ENCODE measurements at places on chromosomes 1 and 21. TPM values are rescaled to one million over a fixed set of nuclear protein-coding genes. Genes with fewer than 3 reads are reported as not detected.

CNIH3 gene
- total RNA-seq = 21.0 TPM

LRRC38 gene
- not detected for total RNA-seq

OR2L3 gene
- total RNA-seq = not detected

ADARB1 gene
- 1.3 TPM for total RNA-seq

- peak; percentile 58 for DNase-seq
Observed at GRCh38 chr1:165894591-165894990, 67.2 kb downstream of the UCK2 start.

DNA sequence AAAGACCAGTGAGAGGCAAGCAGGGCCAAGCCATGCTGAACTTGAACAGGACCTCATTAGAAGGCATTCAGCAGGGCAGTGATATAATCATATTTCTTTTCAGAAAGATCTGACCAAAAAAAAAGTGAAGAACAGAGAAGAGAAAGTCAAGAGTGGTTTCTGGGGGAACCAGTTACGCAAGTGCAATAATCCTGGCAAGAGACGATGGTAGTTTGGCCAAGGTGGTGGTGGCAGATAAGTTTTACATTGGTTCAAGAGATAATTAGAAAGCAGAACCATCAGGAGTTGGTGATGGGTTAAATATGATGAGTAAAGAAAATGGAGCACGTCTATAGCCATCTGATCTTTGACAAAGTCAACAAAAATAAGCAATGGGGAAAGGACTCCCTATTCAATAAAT is 54.3 kb downstream of the ZSWIM5 start:
- DNase-seq = no peak

- DNase-seq = no peak
Observed at GRCh38 chr1:183284086-183284485, 98.0 kb downstream of the LAMC2 start.

DNA sequence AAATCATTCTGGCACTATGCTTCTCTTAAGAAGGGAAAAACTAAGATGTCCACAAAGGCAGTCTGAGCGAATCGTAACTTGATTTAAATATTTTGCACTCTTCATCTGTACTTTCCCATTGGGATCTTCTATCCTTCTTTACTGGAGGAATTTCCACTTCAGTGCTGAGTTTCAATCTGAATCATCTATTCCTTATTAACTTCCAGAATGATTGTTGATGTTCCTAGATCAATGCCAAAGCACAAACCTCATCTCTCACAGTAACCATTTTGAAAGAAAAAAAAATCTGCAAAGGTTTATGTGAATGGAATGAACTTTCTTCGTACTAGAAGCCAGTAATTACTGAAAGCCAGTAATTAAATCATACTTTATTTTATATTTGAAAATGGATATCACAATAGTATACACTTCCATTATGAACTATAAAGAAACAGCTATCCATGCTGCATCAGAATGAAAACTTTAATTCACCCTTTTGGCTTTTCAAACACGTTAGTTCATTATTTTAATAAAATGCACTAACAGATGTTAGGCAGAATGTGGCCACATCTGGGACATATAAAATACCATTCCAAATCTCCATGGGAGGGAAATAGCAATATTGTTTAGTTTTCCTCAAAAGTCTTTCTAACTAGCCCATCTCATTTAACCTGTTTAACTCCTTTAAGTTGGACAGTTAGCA is 5.5 kb upstream of the RNF2 start:
- DNase-seq = no peak

DNA sequence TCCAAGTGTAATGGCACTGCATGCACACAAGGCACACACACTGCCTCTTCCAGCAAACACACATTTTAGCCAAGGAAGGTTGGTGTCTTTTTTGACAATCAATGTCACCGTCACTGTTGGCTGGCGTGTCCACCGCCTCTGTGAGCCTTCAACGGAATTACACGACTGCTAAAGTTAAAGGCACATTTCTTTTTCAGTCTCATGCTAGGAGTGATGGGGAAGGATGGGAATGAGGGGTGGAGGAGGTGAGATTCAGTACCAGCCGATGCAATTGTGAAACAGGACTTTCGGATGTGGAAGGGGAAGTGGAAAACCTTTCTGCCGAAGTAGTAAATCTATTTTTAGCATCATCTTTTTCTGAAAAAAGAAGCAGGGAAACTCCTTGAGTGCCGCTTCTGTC is 1.4 kb downstream of the ELAVL4 start:
- DNase-seq = no peak

DNA sequence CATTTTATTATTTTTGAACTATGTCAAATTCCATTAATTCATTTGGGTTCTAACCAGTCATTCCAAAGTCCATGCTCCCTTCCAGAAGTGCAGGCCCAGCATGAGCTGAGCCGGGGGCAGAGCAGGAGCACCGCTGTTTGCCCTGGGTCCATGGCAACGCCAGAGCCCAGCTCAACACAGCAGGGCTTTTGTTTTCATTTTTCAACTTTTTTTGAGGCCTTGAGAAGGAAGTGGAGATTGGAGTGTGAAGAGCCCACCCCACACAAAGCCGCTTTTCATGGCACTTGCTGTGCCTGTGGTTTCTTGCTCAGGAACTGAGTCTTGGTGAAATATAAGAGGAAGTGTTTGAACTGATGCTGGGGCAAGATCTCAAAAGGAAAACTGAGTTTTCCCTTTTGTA is 13.2 kb upstream of the PRMT2 start:
- peak; percentile 61 for DNase-seq

DNA sequence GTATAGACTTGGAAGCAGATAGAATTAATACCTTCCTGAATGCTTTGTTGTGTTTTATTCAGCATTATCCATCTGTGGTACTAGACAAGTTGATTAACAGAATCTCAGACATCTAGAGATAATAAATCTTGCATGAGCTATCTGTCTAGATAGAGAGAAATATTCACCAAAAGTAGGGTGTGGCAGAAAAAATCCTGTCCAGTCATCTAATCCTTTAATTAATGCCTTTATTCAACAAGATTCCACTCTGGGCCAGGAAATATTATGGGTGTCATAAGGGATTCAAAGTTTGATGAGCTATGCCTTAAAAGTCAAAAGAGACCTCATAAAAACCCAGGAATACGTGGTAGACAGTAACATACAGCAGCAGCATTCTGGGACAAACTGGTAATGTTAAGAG is 601.2 kb downstream of the LMO4 start:
- DNase-seq = no peak

GRCh38 chr1:12049616-12050015 is 13.5 kb upstream of the TNFRSF8 start:
- no peak for DNase-seq

GRCh38 chr1:9249263-9249533 is 14.6 kb downstream of the H6PD start:
- DNase-seq = no peak

- peak; percentile 79 for DNase-seq
Observed at GRCh38 chr1:201559679-201560162, 20.8 kb downstream of the NAV1 start.

All from RPMI7951 (cell line).